ENCODE measurements at places on chromosomes 7 and 10.

- H3K27me3 ChIP-seq, result no peaks in the 10 kb centered on the region
- no peak for DNase-seq
- H3K4me3 ChIP-seq, result no peak overlapping the region
These were observed 26.5 kb upstream of the WNT16 start for GRCh38 chr7:121302214-121302745.

DNA sequence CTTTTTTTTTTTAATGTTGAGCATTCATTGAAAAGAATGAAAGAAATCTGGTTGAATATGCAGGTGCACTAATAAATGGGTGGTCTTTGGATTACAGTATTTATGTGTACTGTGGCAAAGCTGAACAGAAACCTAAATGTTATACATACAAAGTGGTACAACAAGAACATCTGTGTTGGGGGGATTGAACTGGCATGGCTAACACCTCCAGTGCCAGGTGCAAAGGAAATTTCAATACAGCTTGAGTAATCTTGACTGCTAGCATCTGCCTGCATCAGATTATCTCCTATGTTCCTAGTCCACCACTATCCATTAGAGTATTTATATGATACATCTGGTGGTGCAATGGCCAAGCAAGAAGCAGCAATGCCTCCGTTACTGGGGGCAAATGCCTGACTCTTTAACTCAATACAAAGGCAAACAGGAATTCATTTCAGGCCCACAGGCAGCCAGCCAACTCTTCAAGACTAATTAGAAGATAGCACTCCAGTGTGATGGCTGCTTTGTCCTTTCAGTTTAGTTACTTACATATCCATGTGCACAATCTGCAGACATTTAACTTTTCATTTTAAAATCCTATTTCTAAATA, 220.5 kb upstream of the ETV1 start:
- DNase-seq, result no peak
- H3K27ac ChIP-seq, result no peak overlapping the region
- H3K4me1 ChIP-seq, result no peaks in the 10 kb centered on the region
- no peak overlapping the region for H3K4me3 ChIP-seq
- no peaks in the 10 kb centered on the region for H3K36me3 ChIP-seq

DNA sequence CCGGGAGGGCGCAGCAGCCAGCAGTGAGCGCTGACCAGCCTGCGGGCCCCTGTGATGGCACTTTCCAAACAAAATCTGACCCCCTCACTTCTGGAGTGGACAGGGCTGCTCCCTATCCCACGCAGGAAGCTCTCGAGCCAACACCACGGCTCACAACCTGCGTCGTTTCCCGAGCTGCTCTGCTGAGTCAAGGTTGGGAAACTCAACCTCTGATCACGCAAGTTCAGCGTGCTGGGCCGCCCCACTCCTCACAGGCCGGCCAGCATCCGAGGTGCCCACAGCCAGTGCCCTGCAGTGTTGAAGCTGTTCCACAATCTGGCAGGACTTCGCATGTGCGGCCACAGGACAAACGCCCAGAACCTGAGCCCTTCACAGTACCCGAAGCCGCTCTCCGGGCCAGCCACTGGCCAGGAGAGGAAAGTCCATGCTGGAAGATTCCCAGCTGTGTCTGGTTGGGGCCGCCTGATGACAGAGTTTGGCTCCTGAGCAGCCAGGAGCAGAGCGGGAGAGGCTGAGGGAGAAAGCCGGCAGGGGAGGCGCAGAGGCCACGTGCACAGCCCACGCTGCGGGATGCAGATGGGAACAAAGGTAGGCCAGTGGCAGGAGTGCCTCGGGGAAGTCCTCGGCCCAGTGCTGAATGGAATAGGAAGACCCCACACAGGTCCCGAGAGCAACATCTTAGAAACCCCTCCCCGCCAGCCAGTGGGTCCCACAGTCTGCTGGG, 263.3 kb upstream of the TCERG1L start:
- H3K4me3 ChIP-seq, result no peak overlapping the region
- H3K27me3 ChIP-seq, result no peaks in the 10 kb centered on the region
- H3K27ac ChIP-seq, result no peak overlapping the region
- no peaks in the 10 kb centered on the region for H3K4me1 ChIP-seq

DNA sequence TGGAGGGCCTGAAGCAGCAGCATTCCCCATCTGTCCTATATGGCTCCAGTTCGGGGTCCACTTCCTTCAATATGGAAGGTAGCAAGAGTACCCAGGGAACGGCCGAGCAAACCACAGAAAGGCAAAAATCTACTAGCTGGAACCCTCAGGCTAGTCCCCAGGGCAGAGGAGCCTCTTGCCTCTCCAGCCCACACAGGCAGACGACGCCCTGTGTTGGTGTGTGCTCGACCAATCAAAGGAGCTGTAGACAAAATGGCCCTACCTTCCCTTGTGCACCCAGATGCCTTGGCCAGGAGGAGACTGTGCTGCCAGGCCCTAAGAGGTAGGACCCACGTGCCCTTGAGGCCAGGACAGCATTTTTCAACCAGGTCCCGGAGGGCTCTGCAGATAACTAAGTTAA, 91.5 kb downstream of the FAM53B start:
- H3K27ac ChIP-seq, result no peak overlapping the region
- peaks cover 14% of the 10 kb centered on the region for H3K4me1 ChIP-seq
- DNase-seq, result no peak
- H3K36me3 ChIP-seq, result no peaks in the 10 kb centered on the region
- H3K4me3 ChIP-seq, result no peak overlapping the region

- no peak overlapping the region for H3K27ac ChIP-seq
- no peak overlapping the region for H3K4me3 ChIP-seq
- H3K27me3 ChIP-seq, result no peaks in the 10 kb centered on the region
- H3K4me1 ChIP-seq, result peaks cover 20% of the 10 kb centered on the region
- peak; percentile 92 for DNase-seq
These were observed 62.8 kb upstream of the GSDME start for GRCh38 chr7:24819916-24820689.

- H3K4me3 ChIP-seq, result no peak overlapping the region
- H3K36me3 ChIP-seq, result no peaks in the 10 kb centered on the region
- H3K27me3 ChIP-seq, result no peaks in the 10 kb centered on the region
- peaks cover 8% of the 10 kb centered on the region for H3K4me1 ChIP-seq
- H3K27ac ChIP-seq, result no peak overlapping the region
These were observed 571.2 kb downstream of the PTPRN2 start for GRCh38 chr7:158016180-158017097.

DNA sequence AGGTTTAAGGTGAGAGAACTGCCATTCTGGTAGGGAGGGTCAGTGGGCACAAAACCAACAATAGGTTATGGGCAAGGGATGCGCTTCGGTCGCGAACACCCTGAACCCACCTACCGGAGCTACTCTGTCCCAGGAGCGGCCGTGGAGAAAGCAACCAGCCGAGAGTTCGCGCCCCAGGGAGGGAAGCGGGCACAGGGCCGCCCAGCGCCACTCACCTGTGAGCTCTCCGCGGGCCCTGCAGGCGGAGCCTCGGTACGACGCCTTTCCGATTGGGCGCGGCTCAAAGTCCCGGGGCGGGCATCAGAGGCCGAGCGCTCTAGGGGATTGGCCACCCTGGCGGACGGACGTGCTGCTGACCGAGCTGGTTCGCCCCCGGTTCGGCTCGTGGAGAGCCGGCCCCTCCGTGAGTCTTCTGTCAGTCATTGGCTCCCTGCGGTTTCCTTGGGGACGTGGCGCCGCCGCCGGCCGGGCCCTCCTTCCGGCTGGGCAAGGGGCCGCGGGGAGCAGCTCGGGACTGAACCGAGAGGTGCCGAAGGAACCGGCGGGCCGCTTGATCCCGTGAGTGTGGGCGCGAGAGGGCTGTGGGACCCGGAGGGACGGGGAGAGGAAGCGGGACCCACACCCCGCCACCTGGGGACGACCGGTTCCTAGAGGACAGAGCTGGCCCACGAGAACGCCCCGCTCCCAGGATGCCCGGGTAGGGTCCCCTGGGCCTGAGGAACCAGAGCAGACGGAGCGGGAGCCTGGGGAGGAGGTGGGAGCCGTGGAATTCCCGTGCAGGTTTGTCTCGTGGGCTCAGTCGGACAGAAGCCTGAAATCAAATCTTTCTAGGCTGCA, at the start of gene ENTPD7:
ENTPD7 (plus strand) TSS at position 479 of the 837 bp plus-strand sequence. CDS start 448 bp downstream, outside the sequence.
- H3K27me3 ChIP-seq, result peaks cover 25% of the 10 kb centered on the region
- H3K27ac ChIP-seq, result peak within 1 kb of the TSS; percentile 5
- H3K36me3 ChIP-seq, result no peaks in the 10 kb centered on the region
- H3K4me1 ChIP-seq, result peaks cover 6% of the 10 kb centered on the region

GRCh38 chr7:3591219-3591618, 290.2 kb downstream of the SDK1 start:
- no peak overlapping the region for H3K4me3 ChIP-seq
- H3K27ac ChIP-seq, result no peak overlapping the region
- no peaks in the 10 kb centered on the region for H3K36me3 ChIP-seq

- H3K27me3 ChIP-seq, result no peaks in the 10 kb centered on the region
- H3K27ac ChIP-seq, result no peak overlapping the region
- H3K4me1 ChIP-seq, result no peaks in the 10 kb centered on the region
These were observed 57.1 kb downstream of the KIF5B start for GRCh38 chr10:31999070-31999660.

GRCh38 chr10:125147971-125148439, 12.4 kb downstream of the CTBP2 start:
- peaks cover 3% of the 10 kb centered on the region for H3K36me3 ChIP-seq
- H3K27ac ChIP-seq, result no peak overlapping the region
- H3K4me1 ChIP-seq, result peaks cover 42% of the 10 kb centered on the region
- H3K4me3 ChIP-seq, result no peak overlapping the region
- peak; percentile 71 for DNase-seq

DNA sequence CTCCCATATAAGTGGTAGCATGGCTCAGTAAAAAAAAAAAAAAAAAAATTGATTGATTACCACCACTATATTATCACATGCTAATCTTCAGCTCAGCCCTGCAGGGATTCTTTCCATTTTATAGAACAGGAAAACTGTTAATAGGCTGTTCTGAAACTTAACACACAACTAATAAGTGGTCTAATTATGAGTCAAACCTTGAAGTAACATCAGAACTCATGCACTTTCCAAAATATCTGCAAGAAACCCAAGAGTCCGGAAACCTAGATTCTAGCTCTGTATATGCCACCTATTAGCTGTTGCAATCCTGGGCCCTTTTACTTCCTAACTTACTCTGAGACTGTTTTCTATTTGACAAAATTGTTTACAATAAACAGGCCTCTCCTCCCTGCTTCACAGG, 23.9 kb downstream of the SEM1 start:
- no peak overlapping the region for H3K4me3 ChIP-seq
- H3K4me1 ChIP-seq, result no peaks in the 10 kb centered on the region
- no peaks in the 10 kb centered on the region for H3K27me3 ChIP-seq
- no peak overlapping the region for H3K27ac ChIP-seq
- no peak for DNase-seq
- H3K36me3 ChIP-seq, result peaks cover 12% of the 10 kb centered on the region

GRCh38 chr10:98338318-98338717, 70.3 kb upstream of the LOXL4 start:
- H3K4me1 ChIP-seq, result peaks cover 25% of the 10 kb centered on the region
- no peaks in the 10 kb centered on the region for H3K27me3 ChIP-seq
- H3K36me3 ChIP-seq, result no peaks in the 10 kb centered on the region
- DNase-seq, result peak; percentile 52

DNA sequence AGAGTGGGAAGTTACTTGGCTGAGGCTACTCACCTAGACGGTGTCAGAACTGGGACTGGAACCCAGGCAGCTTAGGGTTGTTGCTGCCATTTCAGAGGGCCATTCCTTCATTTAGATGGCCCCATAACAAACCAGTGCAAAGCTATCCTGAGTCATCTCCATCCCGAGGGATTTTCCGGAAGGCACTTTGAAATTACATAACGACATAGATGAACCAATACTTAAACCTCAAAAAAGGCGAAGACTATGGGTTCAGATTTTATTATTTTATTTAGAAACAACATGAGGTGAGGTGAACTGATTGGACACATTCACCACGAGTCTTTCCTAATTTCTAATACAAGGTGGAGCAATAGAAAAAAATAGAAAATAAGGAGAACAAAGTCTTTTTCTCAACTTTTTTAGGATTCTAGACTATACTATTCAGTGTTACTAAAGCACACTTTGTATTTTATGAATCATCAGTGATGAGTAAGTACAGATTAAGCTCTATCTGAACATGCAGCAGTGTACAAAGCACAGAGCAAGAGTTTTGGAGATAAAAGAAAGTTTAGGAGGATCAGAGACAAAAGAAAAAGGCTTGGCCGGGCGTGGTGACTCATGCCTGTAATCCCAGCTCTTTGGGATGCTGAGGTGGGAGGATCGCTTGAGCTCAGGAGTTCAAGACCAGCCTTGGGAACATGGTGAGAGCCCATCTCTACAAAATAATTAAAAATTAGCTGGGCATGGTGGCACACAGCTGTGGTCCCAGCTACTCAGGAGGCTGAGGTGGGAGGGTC, 79.5 kb upstream of the SVIL start:
- peak overlapping the region; percentile 76 for H3K27ac ChIP-seq
- no peaks in the 10 kb centered on the region for H3K36me3 ChIP-seq
- H3K4me1 ChIP-seq, result peaks cover 27% of the 10 kb centered on the region
- no peak for DNase-seq
- H3K27me3 ChIP-seq, result no peaks in the 10 kb centered on the region
- H3K4me3 ChIP-seq, result no peak overlapping the region

DNA sequence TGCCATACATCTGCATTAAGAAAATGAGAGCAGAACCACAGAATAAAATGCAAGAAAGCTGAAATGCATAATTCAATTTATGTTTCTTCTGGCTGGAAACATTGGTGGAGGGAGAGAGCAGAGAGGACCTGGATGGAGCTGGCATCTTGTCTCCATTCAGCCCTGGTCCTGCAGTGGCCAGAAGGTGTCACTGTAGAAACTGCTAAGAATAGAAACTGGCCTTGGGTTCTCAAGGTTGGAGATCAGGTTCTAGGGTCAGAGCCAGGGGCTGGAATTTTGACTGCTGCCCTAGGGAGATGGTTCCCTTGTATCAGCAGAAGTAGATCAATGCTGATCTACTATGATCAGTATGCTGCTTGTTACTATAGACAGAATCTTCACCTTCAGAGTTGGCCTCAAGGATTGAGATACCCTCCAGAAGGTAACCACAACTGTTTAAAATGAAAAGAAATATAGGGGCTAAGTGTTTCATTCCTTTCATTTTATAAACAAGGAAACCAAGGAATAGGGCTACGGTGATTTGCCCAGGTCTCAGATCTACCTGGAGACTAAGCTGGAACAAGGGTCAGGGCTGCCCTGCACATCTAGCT, 13.1 kb downstream of the TAS2R41 start:
- H3K36me3 ChIP-seq, result no peaks in the 10 kb centered on the region
- no peaks in the 10 kb centered on the region for H3K27me3 ChIP-seq
- H3K27ac ChIP-seq, result no peak overlapping the region
- H3K4me1 ChIP-seq, result no peaks in the 10 kb centered on the region
- peak; percentile 49 for DNase-seq

GRCh38 chr7:112167147-112167546, 39.1 kb downstream of the DOCK4 start:
- no peaks in the 10 kb centered on the region for H3K27me3 ChIP-seq
- DNase-seq, result no peak
- H3K27ac ChIP-seq, result no peak overlapping the region
- peaks cover under 1% of the 10 kb centered on the region for H3K4me1 ChIP-seq
- H3K36me3 ChIP-seq, result no peaks in the 10 kb centered on the region

DNA sequence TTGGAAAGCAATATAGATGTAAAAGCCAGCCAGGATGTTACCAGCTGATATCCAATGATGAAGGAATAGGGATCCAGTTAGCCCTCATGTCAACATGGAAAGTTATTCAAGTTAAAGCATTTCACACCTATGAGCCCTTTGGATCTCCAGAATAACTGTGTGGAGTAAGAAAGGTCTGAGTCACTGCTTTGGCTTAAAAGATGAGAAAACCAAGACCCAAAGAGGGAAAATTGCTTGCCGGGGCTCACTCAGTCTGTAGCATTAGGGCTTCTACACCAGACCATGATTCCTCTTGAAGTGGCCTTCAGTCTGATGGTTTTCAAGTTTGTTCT, 12.6 kb downstream of the LSM5 start:
- DNase-seq, result no peak
- H3K27me3 ChIP-seq, result no peaks in the 10 kb centered on the region
- no peaks in the 10 kb centered on the region for H3K4me1 ChIP-seq
- H3K4me3 ChIP-seq, result no peak overlapping the region
- no peaks in the 10 kb centered on the region for H3K36me3 ChIP-seq

GRCh38 chr7:91050677-91051076, 213.6 kb upstream of the FZD1 start:
- DNase-seq, result no peak
- no peaks in the 10 kb centered on the region for H3K27me3 ChIP-seq
- H3K27ac ChIP-seq, result no peak overlapping the region

All from cardiac muscle cell (in vitro differentiated cells and primary cell).